ENCODE measurements at places on chromosomes 12 and 14.
A peak's percentile ranks its signal among the peaks of the same experiment; 100 is the strongest.

DNA sequence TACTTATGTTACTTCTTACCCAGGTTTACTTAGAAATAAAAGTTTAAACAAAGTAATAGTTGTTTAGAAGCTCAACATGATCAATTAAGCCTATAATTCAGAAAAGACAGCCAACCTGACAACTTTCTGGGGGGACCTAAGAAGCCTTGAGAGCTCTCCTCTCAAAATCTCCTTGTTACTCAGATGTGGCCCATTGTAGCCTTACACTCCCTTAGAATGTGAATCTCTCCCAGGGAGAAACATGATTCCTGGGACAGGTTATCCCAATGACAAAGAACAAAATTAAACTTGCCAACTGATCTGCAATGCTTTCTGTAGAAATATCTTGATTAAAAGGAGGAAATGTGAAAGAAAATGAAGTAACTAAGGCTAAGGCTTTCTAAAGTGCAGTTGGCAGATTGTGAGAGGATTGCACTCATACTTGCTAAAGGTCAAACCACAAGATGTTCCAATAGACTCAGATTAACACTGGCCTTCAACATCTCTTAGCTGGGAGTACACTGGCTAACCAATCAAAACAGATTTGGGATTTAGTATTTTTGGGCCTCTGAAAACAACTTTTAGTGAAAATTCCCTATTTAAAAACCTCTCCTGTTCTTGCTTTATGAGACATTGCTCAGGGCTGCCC is 72.3 kb upstream of the TMX1 start:
- no peak for DNase-seq

DNA sequence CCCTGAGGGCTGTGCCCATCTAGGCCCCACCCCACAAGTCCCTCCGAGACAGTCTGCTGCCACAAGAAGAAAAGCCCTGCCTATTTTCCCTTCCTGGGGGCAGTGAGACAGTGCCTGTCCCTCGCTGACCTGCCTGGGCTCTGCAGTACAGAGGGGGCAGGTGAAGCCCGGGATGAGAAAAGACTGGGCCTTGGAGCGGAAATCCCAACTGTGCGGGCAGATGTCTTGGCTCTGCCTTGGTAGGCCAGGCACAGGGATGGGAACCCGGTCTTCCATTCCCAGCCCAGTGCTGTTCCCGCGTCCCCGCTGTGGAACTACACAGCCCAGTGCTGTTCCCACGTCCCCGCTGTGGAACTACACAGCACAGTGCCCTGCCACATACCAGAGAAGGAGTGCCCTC is 12.8 kb upstream of the NXPH4 start:
- DNase-seq = no peak

- DNase-seq = no peak
Observed at GRCh38 chr14:64947710-64948611, 5.4 kb upstream of the GPX2 start.

DNA sequence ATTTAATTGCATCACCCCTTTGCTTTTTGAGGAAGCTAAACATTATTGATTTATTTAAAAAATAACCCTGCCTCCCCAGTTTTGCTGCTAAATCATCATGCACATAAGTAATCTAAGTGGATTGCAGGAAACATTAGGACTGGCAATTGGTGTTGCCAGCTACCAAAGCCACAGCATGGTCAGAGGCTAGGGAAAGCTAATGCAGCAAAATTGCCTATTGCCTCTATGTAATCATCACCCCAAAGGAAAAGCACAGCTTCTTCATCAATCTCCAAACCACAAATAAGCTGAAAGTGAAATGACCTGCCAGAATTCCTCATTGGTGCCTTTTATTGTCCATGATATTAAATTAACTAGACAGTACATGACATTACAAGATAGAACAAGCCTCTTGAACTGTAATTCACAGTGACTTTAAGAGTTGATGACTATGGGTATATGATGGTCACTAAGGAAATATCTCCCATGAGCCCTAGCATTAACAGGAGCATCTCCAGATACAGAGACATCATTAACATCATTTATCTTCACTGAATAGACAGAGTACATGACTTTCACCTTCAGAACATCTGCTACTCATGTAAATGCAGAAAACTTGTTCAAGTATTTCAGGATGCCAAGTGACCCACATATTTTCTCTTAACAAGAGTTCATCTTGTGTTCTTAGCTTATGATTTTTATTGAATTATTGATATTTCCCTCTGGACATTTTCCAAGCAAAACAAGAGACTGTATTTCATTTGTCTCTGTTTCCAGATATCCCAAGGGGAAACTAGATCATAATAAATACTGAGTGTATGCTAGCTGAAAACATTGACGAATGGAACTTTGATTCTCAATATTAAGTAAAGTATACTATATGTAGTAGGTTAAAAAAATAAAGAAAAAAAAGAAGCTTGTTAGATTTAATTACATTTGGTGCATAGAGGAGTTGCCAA is 29.4 kb downstream of the PTPRR start:
- DNase-seq = no peak

- DNase-seq = no peak
Observed at GRCh38 chr12:62446754-62447452, 19.7 kb upstream of the MON2 start.

DNA sequence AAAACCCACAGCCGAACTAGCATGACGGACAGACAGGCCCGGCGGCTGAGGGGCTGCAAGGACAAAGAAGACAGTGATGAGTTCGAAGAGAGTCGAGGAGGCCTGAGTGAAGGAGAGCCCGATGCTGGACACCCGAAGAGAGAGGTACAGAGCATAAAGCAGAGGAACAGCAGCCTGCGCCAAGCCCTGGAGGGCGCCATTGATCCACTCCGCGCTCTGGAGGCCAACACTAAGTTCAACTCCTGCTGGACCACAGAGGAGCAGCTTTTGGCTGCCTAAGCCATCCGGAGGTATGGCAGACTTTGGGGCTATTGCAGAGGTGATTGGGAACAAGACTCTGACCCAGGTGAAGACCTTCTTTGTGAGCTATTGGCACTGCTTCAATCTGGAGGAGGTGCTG is 7.8 kb upstream of the PLXNC1 start:
- no peak for DNase-seq

- DNase-seq = no peak
Observed at GRCh38 chr12:123713398-123713797, 1.2 kb downstream of the ATP6V0A2 start.

DNA sequence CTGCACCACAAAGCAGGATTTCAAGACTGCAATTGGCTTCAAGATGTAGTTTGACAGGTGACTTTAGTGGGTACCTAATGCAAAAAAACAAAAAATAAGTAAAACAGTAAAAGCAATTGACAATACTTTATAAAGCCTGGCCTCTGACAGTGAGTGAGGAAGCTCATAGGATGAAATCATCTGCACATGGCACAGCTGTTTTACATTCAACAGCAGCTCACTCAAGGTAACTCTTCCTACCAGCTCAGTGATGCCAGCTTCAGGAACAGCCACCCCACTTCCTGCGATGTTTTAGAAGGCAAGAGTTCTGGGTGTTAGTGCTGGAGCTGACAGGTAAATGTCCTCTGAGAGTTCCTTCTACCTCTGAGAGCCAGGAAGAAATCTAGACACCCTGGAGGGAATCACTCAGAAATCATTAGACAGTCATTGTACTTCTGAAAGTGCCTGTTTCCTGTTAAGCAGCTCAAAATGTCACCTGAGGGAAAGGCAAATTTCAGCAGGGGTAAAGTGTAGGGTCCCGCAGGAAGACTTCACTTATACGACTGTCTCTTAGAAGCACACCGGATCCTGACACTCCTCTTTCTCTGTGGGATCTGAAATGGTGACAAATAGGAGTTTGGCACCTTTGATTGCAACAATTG is 99.9 kb downstream of the FOXN3 start:
- no peak for DNase-seq

DNA sequence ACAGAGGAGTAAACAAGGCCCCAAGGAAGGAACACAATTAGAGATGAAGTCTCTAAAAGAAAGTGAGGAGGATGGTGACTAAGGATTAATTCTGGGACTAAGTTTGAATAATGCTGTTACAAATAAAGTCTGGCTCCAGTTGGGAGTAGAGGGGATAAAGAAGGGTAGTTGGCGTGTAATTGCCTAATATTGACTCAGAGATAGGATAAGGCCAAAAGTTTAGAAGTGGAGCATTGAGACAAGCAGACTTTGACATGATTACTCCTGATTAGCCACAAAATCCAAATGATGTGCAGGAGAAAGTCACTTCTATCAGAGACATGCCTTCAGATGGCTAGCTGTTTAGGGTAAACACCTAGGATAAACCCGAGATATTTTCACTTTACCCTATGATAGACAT is 108.4 kb downstream of the PLCZ1 start:
- DNase-seq = no peak

DNA sequence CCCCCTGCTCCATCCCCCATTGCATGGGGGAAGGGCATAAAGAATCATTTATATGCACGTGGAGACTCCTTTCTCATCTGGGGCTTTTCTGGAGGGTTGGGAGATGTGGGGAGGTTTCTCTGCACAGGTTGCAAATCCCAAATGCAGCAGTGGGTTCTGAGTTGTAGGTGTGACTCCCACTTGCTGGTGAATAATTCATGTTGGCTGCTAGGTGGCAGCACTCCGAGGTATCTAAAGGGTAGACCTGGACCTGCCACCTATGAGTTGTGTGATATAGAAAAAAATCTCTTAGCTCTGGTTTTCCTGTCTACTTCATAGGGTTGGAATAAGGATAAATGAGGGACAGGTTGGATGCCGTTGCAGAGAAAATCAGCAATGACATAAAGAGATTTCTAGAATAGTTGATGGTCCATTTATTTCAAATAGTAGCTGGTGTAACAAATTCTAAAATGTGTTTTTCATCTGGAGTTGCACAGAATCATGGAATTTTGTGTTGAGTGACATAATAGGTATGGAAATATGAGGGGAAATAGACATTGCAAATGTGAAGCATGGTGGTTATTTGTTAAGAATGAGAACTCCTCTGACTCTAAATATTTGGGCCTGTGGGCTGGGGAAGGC is 4.6 kb downstream of the MARCHF9 start:
- no peak for DNase-seq

DNA sequence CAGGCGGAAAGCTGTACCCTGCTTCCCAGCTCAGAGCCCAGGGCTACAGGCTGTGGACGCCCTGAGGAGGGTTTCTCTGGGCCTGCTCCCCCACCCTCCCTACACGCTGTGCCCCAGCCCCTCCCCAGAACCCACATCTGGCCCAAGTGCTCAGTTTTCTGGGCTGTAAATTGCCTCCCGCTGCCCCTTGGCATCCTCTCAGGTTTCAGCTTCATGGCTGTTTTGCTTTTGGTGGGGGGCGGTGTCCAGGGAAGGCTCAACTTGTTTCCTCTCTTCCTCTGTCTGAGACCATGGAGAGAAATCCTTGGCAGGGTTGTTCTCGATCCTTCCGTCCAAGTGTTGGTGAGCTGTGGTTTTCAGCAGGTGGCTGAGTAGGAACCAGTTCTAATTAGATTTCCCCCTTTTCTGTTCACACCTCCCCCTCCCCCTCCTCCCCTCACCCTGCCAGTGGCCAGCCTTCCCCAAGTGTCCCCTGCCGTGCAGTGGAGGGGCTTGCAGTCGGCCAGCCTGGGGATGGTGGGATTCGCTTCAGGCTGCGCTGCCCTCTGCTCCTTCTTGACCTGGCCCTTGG is 61.8 kb downstream of the TSPAN9 start:
- no peak for DNase-seq

DNA sequence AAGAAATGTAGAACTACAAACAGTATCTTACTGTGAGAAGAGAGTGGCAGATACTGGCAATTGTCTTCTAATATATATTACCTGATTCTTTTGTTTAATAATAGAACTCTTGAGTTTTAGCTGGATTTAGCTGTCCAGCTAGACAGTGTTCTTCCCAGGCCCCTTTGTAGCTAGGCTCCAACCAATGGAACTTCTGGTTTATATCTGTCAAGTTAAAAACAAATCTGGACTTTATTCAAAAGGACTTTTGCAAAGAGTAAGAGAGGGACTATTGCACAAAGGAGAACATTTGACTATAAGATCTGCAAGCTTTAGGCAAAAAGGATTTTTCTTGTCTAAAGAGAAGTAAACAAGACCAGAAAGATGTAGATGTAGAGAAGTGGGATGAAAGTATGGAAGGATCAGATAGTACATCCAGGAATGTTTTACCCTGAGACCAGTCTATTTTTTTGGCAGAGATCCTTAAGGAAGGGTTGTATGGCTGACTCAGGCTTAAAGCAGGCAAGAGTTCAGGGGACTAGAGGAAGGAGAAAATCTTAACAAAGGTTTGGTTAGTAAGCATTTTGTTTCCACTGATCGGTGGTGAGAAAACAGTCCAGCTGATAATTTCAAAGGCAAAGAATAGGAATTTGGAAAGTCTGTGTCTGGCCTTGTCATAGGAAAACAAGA is 111.1 kb upstream of the PLEKHA5 start:
- DNase-seq = no peak

GRCh38 chr14:100421756-100422470 is 98.8 kb downstream of the SLC25A47 start:
- DNase-seq = peak; percentile 39

DNA sequence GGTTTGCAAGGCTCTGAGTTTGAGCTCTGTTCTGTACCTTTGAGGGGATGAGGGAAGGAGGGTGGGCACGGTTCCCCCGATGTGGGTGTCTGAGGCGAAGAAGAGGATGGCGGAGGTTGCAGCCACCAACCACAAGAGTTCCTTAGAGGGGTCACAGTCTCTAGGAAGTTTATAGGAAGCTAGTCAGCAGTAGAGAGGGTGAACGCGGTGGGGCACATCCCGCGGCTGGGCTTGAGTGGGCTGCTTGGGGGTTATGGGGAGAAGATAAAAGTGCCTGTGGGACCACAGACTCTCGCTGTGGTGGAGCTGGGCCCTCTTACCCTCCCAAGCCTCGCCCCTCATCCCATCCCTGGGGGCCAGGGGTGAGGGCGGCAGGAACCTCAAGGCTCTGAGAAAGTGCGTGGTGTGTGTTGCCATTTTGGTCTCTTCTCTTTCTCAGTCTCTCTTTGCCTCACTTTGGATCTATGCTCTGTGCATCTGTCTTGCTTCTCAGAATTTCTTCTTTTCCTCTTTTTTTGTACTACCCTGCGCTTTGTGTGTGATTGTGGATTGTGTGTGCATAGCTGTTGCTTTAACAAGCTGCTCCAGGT is 2.7 kb downstream of the CD4 start:
- no peak for DNase-seq

DNA sequence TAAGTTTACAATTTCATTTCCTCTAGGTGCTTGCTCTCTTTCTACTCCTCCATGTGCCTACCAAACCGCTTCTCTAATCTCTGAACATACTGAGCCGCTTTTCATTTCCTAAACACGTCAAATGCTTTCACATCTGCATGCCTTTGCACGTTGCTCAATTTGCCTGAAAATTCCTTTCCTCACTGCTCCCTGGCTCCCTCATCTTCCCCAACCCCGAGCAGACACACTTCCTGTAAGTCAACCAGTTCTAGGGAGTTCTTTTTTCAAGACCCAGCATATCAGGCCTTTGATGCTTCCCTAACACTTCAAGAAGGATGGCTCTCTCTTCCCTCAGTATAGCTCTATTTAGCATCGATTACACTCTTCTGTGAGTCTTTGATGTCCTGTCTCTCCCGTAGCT is 50.3 kb downstream of the LMO3 start:
- no peak for DNase-seq

DNA sequence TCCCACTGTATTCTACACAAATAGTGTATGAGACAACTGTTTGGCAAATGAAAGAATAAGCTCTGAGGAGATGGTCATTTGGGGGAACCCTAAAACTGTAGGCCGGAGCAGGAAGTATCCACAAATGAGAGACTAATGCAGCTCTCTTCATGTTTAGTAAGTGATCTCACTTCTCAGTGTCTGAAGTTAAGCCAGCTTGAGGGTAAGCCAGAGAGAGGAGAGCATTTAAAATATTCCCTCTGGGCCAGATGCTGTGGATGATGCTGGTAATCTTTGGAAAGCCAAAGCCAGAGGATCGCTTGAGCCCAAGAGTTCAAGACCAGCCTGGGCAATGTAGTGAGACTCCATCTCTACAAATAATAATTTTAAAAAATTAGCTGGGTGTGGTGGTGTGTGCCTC is 130.6 kb upstream of the SINHCAF start:
- DNase-seq = no peak

Data from smooth muscle cell of the brain vasculature (primary cell).